ENCODE measurements at places on chromosomes 2 and 18.

DNA sequence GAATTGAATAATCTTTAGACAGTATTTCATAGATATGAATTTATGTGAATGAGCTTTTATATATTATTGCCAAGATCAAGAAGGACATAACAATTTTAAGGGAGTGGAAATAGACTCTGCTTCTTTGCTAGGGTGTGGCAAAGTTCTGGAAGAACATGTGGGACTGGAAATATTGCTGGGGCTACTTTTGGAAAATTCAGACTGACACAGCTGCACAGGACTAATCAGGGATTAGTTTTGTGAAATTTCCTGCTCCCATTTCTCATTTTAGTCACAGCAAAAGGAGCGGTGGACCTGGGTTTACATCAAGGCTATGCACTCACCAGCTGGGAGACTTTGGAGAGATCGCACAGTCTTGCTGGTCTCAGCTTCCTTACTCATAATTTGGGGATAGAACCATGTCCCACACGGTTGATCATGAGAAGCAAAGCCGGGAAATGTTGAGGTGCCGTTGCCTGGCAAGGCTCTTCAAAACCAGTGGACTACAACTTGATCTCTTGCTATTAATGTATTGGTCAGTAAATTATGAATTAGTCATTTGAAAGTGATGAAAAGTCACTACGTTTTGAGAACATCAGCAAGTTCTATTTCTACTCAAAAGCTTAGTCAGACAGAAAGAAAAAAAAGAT, 42.4 kb downstream of the IL1RL2 start:
- DNase-seq = no peak

- no peak for DNase-seq
These were observed 54.5 kb downstream of the C18orf63 start for GRCh38 chr18:74370115-74370514.

GRCh38 chr2:231795525-231796327, 9.5 kb downstream of the COPS7B start:
- DNase-seq = no peak

DNA sequence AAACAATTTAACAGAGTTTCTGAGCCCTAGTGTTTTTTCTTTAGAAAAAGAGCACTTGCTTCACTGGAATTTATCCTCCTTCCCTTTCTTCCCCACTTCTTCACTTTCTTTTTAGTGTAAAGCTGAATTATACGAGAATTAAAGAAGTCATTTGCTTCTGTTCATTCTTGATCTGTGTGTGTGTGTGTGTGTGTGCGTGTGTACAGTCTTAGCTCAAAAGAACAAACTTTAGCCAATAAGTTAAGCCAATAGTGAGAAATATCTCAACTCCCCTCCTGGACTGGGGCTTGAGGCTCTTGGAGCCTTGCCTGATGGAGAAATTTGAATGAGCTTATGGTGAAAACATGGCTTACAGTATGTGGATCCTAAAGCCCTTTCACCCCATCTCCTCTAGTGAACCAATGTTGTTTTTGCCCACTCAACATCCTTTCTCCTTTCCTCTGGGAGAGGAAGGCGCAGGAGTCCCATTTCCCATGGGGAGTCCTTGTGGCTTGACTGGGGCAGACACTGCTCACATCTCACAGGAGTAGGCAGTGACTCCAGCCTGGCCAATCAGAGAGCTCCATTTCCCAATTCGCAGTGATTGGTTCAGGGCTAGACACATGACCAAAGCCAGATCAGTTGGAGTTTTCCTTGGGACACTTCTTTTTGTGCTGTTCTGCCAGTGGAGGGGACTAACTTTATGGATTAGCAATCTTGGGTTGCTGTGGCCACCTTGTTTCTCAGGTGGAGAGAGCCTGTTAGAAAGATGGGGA, 16.3 kb upstream of the MYO3B start:
- no peak for DNase-seq

GRCh38 chr2:96100893-96101304, 15.5 kb downstream of the ADRA2B start:
- no peak for DNase-seq

DNA sequence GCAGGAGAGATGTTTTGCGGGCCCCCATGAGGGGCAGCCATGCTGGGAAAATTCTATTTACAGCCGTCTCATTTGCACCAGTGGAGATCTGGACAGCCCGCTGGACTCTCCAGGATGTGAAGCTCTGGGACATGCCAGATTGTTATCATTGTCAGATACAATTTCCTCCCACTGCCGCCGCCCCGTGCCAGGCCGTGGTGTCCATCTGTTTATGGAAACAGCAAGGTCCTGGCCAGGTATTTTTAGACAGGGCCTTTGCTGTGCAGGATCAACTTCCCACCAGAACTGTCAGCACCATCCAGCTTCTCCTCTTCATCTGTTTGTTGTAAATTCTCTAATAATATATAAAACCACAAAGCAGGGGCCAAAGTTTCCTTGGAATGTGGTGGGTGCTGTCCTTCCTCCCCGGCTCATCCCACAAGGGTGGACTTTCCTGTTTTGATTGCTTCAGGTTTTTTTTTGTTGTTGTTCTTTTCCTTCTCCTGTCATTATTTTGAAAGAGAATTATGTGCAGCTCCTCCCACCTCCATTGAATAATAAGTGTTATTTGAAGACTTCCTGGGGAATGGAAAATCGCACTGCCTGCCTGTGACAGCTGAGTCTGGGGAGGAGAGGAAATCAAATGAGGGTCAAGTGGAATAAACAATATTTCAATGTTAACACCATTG, 398.1 kb downstream of the TNS1 start:
- no peak for DNase-seq

DNA sequence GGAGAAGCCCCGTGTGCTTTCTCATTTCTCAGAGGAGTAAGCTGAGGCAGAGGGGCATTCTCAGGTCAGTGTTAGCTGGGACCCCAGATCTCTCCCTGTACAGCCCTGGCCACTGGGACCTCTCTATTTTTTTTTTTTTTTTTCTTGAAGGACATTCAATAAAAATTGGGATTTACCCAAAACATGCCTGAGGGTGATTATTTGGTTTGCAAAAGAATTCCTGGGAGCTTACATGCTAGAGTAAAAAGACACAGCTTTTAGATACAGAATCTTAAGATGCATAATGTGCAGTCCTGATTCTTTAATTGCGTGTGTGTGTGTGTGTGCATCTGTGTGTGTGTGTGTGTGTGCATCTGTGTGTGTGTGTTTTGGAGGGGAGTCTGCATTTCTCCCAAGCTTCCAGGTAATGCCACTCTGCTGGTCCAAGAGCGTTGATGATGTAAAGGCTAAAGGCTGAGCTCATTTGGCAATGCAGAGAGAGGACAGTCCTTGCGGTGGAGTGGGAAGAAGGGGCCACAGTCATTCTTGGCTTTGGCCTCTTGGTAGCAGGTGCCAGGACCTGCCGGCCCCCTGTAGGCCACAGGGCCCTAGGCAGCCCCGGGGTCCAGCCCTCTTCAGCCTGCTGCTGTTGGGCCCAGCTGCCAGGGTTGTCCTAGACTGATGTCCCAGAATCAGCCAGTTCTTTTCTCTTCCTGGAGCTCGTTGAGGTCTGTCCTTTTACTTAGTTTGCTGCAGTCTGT, 74.1 kb upstream of the MCFD2 start:
- DNase-seq = no peak

DNA sequence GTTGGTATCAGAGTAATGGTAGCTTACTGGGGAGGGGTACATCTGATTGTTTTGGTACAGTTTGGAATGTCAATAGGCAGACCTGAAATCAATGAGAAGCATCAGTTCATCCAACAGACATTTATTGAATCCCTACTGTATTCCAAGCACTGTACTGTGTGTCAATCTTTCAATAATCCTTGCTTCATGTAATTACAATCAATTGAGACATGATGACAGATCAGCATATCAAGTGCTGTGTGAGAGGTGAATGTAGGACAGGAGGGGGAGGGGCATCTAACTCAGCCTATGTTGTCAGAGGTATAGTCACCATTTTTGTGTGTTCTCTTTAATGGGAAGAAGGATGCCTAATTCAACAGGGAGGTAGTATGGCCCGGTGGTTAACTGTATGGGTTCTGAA, 146.9 kb downstream of the SLC4A10 start:
- no peak for DNase-seq

DNA sequence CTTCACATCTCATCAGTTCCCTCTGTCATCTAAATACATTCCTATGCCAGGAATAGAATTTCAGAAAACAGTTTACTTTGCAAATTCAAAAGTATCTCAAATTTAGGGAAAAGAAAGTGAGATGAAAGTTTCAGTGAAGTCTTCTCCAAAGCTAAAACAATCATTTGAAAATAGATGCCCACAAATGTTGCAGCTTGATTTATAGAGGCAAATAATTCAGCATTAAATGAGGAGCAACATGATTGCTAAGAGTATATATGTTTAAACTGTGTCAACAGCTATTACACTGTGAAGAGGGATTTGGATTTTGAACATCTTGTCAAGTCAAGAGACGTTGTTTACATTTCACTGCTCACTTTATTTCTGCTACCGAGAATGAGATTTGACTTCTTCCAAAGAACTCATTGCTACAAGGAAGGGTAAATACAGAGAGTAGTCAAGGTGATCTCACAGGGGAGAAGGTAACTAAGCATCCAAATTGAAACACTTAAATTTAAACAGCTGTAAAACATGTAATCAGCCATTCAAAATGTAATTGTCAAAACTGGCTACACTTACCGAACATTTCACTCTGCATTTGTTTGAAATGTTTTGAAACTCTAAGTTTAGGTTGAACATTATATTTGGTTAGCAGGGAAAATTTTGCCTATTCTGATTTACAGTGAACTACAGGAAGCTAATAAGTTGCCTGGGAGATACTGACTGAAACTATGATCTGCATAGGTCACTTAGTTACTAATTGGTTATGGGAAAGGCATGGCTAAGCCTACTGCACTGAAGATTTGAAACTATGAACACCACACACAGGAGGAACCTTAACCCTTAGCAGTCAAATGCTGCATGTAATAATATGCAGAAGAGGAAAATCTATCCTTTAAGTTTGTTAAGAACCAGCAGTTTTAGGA, 33.2 kb upstream of the GALNT3 start:
- DNase-seq = no peak

GRCh38 chr18:67608615-67609273, 92.2 kb upstream of the DSEL start:
- no peak for DNase-seq

- DNase-seq = no peak
These were observed 3.2 kb downstream of the CYP27A1 start for GRCh38 chr2:218785103-218785502.

DNA sequence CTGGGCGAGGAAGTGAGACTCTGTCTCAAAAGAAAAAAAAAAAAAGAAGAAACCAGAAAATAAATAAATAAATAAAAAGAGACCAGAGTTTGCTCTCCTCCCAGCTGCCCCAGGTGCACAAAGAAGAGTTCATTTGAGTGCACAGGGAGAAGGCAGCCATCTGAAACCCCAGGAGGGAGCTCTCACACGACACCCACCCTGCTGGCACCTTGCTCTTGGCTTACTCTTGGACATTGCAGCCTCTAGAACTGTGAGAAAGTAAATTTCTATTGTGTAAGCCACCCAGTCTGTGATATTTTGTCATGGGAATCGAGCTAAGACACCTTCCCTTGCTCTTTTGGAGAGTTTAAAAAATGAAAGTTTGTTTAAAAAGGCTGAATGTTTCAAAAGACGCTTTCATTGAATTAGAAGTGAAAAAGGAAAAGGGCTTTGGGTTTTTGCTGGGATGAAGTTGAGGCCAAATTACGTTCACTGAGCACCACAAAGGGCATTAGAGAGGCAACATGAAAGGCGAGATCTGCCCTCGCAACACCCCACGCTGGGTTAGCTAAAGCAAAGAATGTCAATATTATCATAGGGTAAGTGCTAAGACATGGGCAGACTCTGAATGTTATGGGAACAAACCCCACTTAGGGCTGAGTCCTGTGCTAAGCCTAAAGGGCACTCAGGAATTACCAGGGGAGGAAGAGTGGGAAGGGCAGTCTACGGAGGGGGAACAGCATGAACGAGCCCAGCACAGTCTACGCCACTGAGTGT, 128.9 kb upstream of the RIOK3 start:
- DNase-seq = no peak

GRCh38 chr2:112047537-112048235, 7.4 kb upstream of the TMEM87B start:
- DNase-seq = no peak

GRCh38 chr2:5841126-5841525, 148.9 kb downstream of the SOX11 start:
- DNase-seq = no peak

- DNase-seq = no peak
These were observed 123.7 kb upstream of the KLF7 start for GRCh38 chr2:207289295-207290018.

DNA sequence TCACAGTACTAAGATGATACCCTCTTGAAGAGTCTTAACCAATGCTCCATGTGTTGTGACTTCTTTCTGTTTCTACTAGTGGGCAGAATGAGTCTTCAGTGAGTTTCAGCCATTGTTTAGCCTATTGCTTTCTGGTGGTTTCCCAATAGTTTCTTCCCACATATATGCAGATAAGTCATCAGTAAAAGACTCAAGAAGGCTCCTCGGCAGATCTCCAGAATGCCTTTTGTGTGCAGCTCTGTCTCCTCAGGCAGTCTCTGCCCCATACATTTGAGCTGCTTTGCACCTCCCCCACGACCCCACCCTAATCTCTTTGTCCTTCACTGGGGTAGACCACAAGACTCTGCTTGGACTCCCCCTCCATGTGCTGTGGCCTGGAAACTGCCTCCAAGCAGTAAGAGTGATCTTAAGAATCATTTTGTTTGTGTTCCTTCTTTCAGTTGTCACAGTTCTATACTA, 71.6 kb upstream of the CHRNA1 start:
- DNase-seq = no peak

- DNase-seq = no peak
These were observed 86.6 kb downstream of the ANTXR1 start for GRCh38 chr2:69099541-69099940.

- DNase-seq = no peak
These were observed 34.7 kb upstream of the CALCRL start for GRCh38 chr2:187482796-187483195.

DNA sequence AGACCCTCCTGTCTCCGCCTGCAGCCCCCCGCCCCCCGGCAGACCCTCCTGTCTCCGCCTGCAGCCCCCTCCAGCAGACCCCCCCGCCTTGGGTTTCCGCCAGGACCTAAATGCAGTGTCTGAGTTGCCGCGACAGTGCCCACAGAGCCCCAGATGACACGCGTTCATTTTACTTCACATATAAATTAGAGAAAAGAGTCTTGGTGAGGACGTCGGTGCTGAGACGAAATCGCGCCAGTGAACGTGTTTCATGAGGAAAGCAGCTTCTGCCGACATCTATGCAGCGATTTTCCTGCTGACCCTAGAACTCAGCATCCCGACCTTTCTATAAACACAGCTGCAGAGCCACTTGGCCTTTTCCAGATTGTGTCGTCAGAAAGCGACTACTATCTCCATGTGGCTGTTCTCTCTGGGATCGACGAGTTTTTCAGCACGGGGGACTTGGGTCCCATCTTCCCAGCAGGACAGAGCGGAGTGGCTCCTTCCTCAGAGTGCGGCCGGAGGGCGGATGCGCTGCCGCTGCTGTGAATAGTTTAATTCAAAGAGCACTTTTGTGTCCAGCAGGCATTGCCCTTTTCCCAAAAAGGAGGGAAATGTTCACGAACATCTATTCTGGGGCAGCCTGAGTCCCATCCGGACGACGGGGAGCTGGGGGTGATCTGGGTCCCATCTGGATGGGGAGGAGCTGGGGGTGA, 136.7 kb downstream of the NFATC1 start:
- no peak for DNase-seq

GRCh38 chr2:64324746-64325410, 129.1 kb upstream of the LGALSL start:
- DNase-seq = no peak
